ENCODE measurements at places on chromosomes 13 and 19.

- peaks cover 14% of the 10 kb centered on the region for H3K4me1 ChIP-seq
- DNase-seq = no peak
- H3K27me3 ChIP-seq = no peaks in the 10 kb centered on the region
- peak overlapping the region; percentile 26 for H3K4me3 ChIP-seq
- H3K27ac ChIP-seq = no peak overlapping the region
Observed at GRCh38 chr19:8511573-8512101, 2.3 kb downstream of the ZNF414 start.

- H3K36me3 ChIP-seq = no peaks in the 10 kb centered on the region
- H3K27ac ChIP-seq = no peak overlapping the region
- H3K4me3 ChIP-seq = no peak overlapping the region
- DNase-seq = no peak
Observed at GRCh38 chr13:74288361-74288911, 154.2 kb upstream of the KLF12 start.

DNA sequence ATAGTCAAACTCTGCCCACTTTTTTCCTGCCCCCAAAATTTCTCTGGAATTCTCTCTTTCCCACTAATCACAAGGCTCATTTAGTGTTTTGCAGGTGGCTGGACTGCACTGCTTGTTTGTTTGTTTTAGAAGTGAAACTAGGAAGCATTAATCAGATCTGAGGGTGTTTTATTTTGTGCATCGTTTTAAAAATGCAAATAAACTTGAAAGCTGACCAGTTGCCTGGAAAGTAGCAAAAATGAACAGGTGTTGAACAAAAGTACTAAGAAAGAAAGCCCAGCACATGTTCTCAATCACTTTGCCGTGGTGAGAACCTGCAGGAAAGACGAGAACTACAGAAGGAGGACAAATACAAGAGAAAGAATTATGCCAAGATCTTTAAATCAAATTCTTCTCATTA lies 365.5 kb downstream of the PCDH9 start:
- no peaks in the 10 kb centered on the region for H3K36me3 ChIP-seq
- H3K27me3 ChIP-seq = no peaks in the 10 kb centered on the region
- no peak for DNase-seq
- H3K4me1 ChIP-seq = peaks cover 4% of the 10 kb centered on the region

- H3K27ac ChIP-seq = no peak overlapping the region
- DNase-seq = no peak
- peaks cover 3% of the 10 kb centered on the region for H3K4me1 ChIP-seq
- H3K27me3 ChIP-seq = no peaks in the 10 kb centered on the region
Observed at GRCh38 chr13:102598061-102598460, 1.3 kb downstream of the TPP2 start.

GRCh38 chr13:44206434-44206833 lies 167.2 kb upstream of the SERP2 start:
- DNase-seq = no peak
- H3K27ac ChIP-seq = no peak overlapping the region
- H3K4me3 ChIP-seq = no peak overlapping the region
- H3K27me3 ChIP-seq = no peaks in the 10 kb centered on the region
- no peaks in the 10 kb centered on the region for H3K36me3 ChIP-seq
- no peaks in the 10 kb centered on the region for H3K4me1 ChIP-seq

All from H1 (cell line).